ENCODE measurements at places on chromosomes 1 and 21. TPM values are rescaled to one million over a fixed set of nuclear protein-coding genes. Genes with fewer than 3 reads are reported as not detected.

LINGO4 gene
- total RNA-seq = 0.52 TPM

ERG gene
- 3.9 TPM for total RNA-seq

CYP4Z1 gene
- total RNA-seq = 0.42 TPM

UMODL1 gene
- total RNA-seq = 1.7 TPM

CDC14A gene
- 8.3 TPM for total RNA-seq

GPR52 gene
- 0.52 TPM for total RNA-seq

RIMS3 gene
- 3.8 TPM for total RNA-seq

TMEM183A gene
- 75.3 TPM for total RNA-seq

ATP1A2 gene
- total RNA-seq = 0.38 TPM

E2F2 gene
- 28.8 TPM for total RNA-seq

YIPF1 gene
- total RNA-seq = 26.4 TPM

KCNJ10 gene
- 0.33 TPM for total RNA-seq

KCNJ6 gene
- under 0.01 TPM for total RNA-seq

DFFA gene
- total RNA-seq = 22.3 TPM
